ENCODE measurements at places on chromosomes 6 and 20. TPM values are rescaled to one million over a fixed set of nuclear protein-coding genes. Genes with fewer than 3 reads are reported as not detected.

The AGER gene
- total RNA-seq: 1.4 TPM

The DOK5 gene
- not detected for total RNA-seq

The TRIM10 gene
- total RNA-seq: 1.9 TPM

The PHACTR1 gene
- total RNA-seq: 0.93 TPM

The KIF6 gene
- total RNA-seq: not detected

Measured in right lobe of liver (tissue), 6 donors.